ENCODE measurements at places on chromosomes 1 and 21.
A peak's percentile ranks its signal among the peaks of the same experiment; 100 is the strongest.

- no peak for DNase-seq
These were observed 42.1 kb downstream of the CAMSAP2 start for GRCh38 chr1:200780545-200781369.

- DNase-seq, result no peak
These were observed 34.9 kb downstream of the UBASH3A start for GRCh38 chr21:42438316-42439205.

- no peak for DNase-seq
These were observed 23.4 kb downstream of the RIPK4 start for GRCh38 chr21:41743321-41744027.

DNA sequence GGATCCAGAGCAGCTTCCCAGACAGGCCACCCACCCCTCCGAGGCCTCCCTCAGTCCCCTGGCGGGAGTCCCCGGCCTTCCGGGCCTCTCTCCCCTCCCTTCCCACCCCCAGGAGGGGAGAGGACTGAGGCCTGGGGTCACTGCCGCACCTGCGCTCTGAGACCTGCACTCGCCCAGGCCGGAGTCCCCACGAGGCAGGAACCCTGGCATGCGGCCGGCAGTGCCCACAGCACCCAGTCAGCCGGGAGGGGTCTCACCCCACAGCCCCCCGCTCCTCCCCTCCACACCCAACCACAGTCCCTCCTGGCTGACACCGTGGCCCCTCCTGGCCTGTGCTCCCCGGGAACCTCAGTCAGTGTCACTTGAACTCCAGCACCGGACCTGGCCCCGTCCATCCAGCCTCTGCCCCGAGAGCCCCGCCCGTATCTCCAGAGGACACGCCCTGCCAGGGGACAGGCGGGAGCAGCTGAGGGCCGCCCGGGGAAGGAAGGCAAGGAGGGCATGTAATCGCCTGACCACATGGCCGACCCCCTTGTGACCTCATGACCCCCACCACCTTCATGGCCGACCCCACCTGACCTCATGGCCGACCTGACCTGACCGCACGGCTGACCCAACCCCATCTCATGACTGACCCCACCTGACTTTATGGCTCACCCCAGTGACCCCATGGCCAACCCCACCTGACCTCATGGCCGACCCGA lies 28.7 kb upstream of the TTLL10 start:
- no peak for DNase-seq

- DNase-seq, result no peak
These were observed 66.0 kb upstream of the HMGB4 start for GRCh38 chr1:33797849-33798248.

DNA sequence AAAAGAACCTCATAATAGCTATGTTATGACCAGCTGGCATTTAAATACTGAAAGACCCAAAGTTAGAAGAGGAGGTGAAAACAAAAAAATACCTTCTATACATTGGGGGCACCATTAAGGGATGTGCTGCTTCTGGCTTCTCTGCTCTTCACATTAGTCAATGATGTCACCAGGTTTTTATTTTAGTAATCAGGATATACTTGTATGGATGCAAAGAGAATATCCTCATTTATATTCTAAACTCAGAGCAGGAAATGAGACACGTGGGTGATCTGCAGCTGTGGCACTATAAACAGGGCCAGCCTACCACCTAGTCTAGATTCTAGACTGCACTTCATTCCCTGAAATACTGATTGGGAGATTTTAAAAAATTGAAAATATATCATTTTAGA lies 51.2 kb downstream of the WLS start:
- no peak for DNase-seq

GRCh38 chr1:37656026-37656425 lies 21.3 kb upstream of the RSPO1 start:
- no peak for DNase-seq

DNA sequence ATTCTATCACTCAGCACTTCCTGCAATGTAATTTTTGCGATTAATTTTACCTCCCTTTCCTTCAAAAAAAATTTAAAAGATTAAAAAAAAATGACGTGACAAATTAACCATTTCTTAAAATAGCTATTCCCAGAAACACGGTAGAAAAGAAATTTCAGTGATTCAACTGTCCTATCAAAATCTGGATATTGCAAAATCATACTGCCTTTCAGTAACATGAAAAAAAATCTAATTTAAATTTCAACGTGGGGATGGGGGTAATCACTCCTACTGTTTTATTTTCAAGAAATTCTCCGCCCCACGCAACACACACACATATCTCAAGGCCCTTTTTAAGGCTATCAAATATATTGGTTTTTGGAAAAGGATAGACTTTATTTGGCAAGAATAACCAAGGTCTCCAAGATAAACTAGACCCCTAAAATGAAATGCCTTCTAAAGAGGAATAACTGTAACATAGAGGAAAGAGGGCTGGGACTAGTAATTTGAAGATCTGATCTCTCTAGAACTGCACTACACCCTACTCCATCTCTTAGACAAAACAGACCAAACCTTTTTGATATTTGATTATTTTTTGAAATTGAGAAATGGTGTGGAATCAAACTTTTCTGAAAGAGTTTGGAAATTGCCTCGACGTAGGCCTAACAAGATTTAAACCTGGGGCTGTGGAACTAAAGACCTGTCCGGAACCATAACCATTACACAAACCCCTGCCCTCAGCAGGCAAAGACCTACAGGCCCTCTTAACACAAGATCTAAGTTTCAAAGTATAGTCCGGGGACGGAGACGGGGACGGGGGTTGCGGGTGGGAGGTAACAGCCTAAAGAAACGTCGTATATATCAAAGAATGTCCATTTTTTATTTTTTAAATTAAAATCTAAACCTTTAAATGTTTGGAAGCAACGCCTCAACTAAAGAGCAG lies 941 bp downstream of the ARNT start:
- no peak for DNase-seq

DNA sequence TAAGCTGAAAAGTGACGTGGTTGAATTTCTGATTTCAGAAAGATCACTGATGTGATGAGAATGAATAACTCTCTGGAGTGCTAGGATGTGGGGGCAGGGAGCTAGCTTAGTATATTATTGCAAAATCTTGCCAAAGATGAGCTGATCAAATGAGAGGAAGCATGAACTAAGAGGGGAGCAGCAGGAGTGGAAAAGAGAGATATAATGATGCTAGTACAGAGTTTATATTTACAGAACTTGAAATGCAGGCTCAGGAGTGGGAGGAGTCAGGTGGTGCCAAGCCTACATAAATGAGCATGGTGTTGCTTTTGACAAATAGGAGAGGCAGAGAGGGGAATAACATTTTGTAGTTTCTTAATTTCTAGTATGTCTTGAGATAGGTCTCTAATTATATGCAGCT lies 38.1 kb upstream of the NBL1 start:
- DNase-seq, result peak; percentile 20

DNA sequence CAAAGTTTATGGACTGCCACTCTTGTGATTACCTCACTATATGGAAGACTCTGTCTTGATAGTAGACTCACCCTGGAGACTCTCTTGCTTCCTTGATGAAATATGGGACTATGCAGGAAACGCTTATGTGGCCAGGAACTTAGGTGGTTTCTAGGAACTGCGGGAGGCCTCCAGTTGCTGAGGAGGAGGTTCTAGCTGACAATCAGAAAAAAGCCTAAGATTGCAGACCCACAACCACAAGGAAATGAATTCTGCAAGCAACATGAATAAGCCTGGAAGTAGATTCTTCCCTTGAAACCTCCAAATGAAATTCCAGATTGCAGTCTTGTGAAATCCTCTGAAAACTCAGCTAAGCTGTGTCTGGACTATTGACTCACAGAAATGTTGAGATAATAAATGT lies 88.9 kb upstream of the COL11A1 start:
- DNase-seq, result no peak

All from activated CD8-positive, alpha-beta T cell treated with anti-CD3 and anti-CD28 coated beads for 36 hours (primary cell).